ENCODE measurements at places on chromosomes 7 and 10. TPM values are rescaled to one million over a fixed set of nuclear protein-coding genes. Genes with fewer than 3 reads are reported as not detected.

Gene GIMAP1
- 12.1 TPM for total RNA-seq

Gene TACR2
- total RNA-seq, result 0.58 TPM

Gene CLCN1
- total RNA-seq, result not detected

Gene SLC26A4
- 0.47 TPM for total RNA-seq

Gene CCDC7
- 2.4 TPM for total RNA-seq

Gene RBP4
- total RNA-seq, result not detected

Gene ANKRD61
- total RNA-seq, result not detected

Gene SKIDA1
- 1.2 TPM for total RNA-seq

Gene SPDYE5
- total RNA-seq, result not detected

Gene WNT8B
- not detected for total RNA-seq

Gene METTL2B
- total RNA-seq, result 21.8 TPM

Gene EVX1
- total RNA-seq, result not detected

Gene PNLIPRP1
- not detected for total RNA-seq

Gene TMEM236
- 0.48 TPM for total RNA-seq

Gene PPP1R17
- total RNA-seq, result not detected

Data from glomerular endothelial cell (primary cell).